ENCODE measurements at places on chromosomes 5 and 9. TPM values are rescaled to one million over a fixed set of nuclear protein-coding genes. Genes with fewer than 3 reads are reported as not detected.
A peak's percentile ranks its signal among the peaks of the same experiment; 100 is the strongest.

SLC6A18 gene
- total RNA-seq = not detected

- H3K27me3 ChIP-seq = no peaks in the 10 kb centered on the region
- no peak for DNase-seq
- H3K4me3 ChIP-seq = no peak overlapping the region
- no peak overlapping the region for H3K27ac ChIP-seq
- no peaks in the 10 kb centered on the region for H3K4me1 ChIP-seq
Measured at GRCh38 chr5:169826618-169827017, 153.7 kb downstream of the INSYN2B start.

DNA sequence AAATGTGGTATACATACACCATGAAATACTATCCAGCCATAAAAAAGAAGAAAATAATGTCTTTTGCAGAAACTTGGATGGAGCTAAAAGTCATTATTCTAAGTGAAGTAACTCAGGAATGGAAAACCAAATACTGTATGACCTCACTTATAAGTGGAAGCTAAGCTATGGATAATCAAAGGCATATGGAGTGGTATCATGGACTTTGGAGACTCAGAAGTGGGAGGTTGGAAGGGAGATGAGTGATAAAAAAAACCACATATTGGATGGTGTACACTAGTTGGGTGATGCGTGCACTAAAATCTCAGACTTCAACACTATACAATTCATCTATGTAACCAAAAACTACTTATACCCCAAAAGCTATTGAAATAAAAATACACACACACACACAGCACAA, 24.5 kb downstream of the ADAMTS12 start:
- H3K4me3 ChIP-seq = no peak overlapping the region
- H3K27me3 ChIP-seq = no peaks in the 10 kb centered on the region
- no peak overlapping the region for H3K27ac ChIP-seq
- no peaks in the 10 kb centered on the region for H3K36me3 ChIP-seq
- no peak for DNase-seq

- H3K36me3 ChIP-seq = peaks cover 18% of the 10 kb centered on the region
- peaks cover 24% of the 10 kb centered on the region for H3K4me1 ChIP-seq
- H3K27me3 ChIP-seq = no peaks in the 10 kb centered on the region
- DNase-seq = no peak
Measured at GRCh38 chr9:128902351-128903078, 18.3 kb upstream of the PHYHD1 start.

GRCh38 chr5:143427122-143427735, 23.7 kb upstream of the NR3C1 start:
- H3K27me3 ChIP-seq = no peaks in the 10 kb centered on the region
- no peak overlapping the region for H3K27ac ChIP-seq
- no peak for DNase-seq
- no peaks in the 10 kb centered on the region for H3K36me3 ChIP-seq

DNA sequence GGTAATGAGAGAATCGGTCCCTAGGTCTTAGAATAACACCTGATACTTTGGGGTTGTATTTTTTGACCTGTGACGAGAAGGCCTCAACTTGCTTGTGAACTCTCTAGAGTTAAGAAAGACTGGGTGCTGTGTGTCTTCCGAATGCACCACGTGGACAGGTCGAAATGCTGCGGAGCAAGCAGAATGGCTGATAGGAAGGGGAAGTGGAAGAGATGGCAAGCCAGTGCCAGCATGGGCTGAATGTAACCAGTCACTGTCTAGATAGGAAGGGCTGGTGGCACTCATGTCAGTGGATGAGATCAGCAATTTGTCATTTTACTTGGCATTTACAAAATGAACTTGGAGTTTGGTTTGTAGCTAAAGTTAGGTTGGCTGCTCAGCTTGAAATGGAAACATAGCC, 5.6 kb downstream of the OTULINL start:
- no peak overlapping the region for H3K27ac ChIP-seq
- no peaks in the 10 kb centered on the region for H3K4me1 ChIP-seq
- H3K4me3 ChIP-seq = no peak overlapping the region
- no peak for DNase-seq

PFN3 gene
- total RNA-seq = not detected

DNA sequence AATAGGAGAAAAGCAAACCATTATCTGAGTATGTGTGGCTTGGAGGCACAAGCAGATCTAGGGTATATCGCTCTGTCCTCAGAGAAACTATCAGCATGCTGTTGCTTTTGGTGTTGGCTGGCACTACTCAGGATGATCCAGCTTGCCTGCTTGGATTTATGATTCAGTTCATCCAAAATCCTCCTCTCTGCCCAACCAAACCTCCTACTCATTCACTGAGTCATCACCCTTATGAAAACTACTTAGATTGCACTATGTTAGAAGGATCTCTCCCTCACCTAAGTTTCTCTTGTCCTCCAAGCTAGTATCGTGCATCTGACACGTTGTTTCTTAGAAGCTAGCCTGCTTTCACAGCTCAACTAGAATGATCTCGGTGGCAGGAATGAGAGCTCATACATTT, 14.2 kb upstream of the ZBED3 start:
- H3K36me3 ChIP-seq = no peaks in the 10 kb centered on the region
- H3K27me3 ChIP-seq = no peaks in the 10 kb centered on the region
- DNase-seq = no peak
- no peaks in the 10 kb centered on the region for H3K4me1 ChIP-seq
- H3K27ac ChIP-seq = no peak overlapping the region

SPINK5 gene
- not detected for total RNA-seq

GRCh38 chr5:169027501-169028061, 273.4 kb downstream of the SLIT3 start:
- H3K27me3 ChIP-seq = no peaks in the 10 kb centered on the region
- DNase-seq = no peak
- H3K27ac ChIP-seq = peak overlapping the region; percentile 39
- peaks cover 61% of the 10 kb centered on the region for H3K4me1 ChIP-seq

- H3K4me1 ChIP-seq = no peaks in the 10 kb centered on the region
- no peak overlapping the region for H3K4me3 ChIP-seq
- H3K36me3 ChIP-seq = no peaks in the 10 kb centered on the region
- H3K27ac ChIP-seq = no peak overlapping the region
Measured at GRCh38 chr5:35822511-35822910, 34.2 kb upstream of the IL7R start.

GRCh38 chr9:135479469-135480052, at the start of gene PPP1R26:
Gene PPP1R26 (plus strand): TSS chr9:135479782. CDS start chr9:135484511, 4,729 bp downstream.
- DNase-seq = no peak
- H3K36me3 ChIP-seq = peaks cover 7% of the 10 kb centered on the region
- H3K4me3 ChIP-seq = peak within 1 kb of the TSS; percentile 95
- H3K4me1 ChIP-seq = peaks cover 5% of the 10 kb centered on the region

- peaks cover 2% of the 10 kb centered on the region for H3K4me1 ChIP-seq
- DNase-seq = no peak
- no peaks in the 10 kb centered on the region for H3K36me3 ChIP-seq
- no peaks in the 10 kb centered on the region for H3K27me3 ChIP-seq
- H3K27ac ChIP-seq = peak overlapping the region; percentile 34
Measured at GRCh38 chr5:125311743-125312142, 565.3 kb upstream of the ZNF608 start.

C1QTNF2 gene
- 13.8 TPM for total RNA-seq

- no peaks in the 10 kb centered on the region for H3K27me3 ChIP-seq
- H3K36me3 ChIP-seq = no peaks in the 10 kb centered on the region
- DNase-seq = no peak
- no peak overlapping the region for H3K27ac ChIP-seq
- no peak overlapping the region for H3K4me3 ChIP-seq
- H3K4me1 ChIP-seq = no peaks in the 10 kb centered on the region
Measured at GRCh38 chr5:76495870-76496269, 92.8 kb downstream of the IQGAP2 start.

- no peaks in the 10 kb centered on the region for H3K36me3 ChIP-seq
- no peaks in the 10 kb centered on the region for H3K27me3 ChIP-seq
- H3K4me3 ChIP-seq = no peak overlapping the region
- peaks cover 5% of the 10 kb centered on the region for H3K4me1 ChIP-seq
- H3K27ac ChIP-seq = no peak overlapping the region
- no peak for DNase-seq
Measured at GRCh38 chr9:8391132-8391531, 591.6 kb upstream of the DMAC1 start.

SPATA31C1 gene
- total RNA-seq = not detected

DNA sequence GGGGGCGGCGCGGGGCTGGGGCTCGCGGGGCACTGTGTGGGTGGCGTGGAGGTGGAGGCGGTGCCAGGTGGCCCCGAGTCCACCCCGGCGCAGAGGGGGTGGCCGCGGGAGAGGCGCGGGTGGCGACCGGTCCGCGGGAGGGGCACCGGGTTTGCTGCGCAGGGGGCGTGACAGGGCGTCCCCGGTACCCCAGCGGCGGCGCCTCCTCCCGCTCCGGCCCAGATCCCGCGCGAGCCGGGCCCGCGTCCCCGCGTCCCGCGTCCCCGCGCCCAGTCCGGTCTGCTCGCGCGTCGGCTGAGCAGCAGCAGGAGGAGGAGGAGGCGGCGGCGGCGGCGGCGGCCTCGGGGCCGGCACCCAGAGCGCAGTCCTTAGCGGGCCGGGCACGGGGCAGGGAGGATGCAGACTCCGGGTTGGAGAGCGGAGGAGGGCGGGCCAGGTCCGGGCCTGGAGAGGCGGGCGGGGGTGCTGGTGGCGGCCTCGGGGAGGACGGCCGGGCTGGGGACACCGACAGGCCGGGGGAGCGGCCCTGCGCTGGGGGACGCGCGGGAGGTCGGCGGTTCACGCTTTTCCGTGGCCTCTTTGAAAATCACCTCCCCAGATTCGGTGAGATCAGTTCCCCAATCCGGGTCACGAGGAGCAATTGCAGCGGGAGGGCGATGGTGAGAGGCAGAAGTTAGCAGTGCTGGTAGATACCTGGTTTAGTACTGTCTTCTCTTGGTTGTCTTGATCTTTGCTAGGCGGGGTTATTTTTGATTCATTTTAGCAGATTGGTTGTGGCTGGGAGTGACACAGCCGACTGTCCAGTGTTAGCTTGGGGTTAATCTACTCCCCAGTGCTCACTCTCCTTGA, 1.7 kb downstream of the TRIO start:
- peak overlapping the region; percentile 97 for H3K4me3 ChIP-seq
- H3K36me3 ChIP-seq = no peaks in the 10 kb centered on the region
- H3K4me1 ChIP-seq = peaks cover 37% of the 10 kb centered on the region
- no peaks in the 10 kb centered on the region for H3K27me3 ChIP-seq
- DNase-seq = no peak
- peak overlapping the region; percentile 90 for H3K27ac ChIP-seq

GRCh38 chr5:151270599-151270998, 17.6 kb downstream of the GM2A start:
- no peak overlapping the region for H3K4me3 ChIP-seq
- no peak overlapping the region for H3K27ac ChIP-seq
- no peaks in the 10 kb centered on the region for H3K4me1 ChIP-seq
- no peak for DNase-seq

MYMK gene
- not detected for total RNA-seq

OR1Q1 gene
- total RNA-seq = not detected

- no peak for DNase-seq
- no peaks in the 10 kb centered on the region for H3K27me3 ChIP-seq
- H3K4me3 ChIP-seq = no peak overlapping the region
- H3K27ac ChIP-seq = no peak overlapping the region
Measured at GRCh38 chr5:172525996-172526360, 71.7 kb upstream of the SH3PXD2B start.

DNA sequence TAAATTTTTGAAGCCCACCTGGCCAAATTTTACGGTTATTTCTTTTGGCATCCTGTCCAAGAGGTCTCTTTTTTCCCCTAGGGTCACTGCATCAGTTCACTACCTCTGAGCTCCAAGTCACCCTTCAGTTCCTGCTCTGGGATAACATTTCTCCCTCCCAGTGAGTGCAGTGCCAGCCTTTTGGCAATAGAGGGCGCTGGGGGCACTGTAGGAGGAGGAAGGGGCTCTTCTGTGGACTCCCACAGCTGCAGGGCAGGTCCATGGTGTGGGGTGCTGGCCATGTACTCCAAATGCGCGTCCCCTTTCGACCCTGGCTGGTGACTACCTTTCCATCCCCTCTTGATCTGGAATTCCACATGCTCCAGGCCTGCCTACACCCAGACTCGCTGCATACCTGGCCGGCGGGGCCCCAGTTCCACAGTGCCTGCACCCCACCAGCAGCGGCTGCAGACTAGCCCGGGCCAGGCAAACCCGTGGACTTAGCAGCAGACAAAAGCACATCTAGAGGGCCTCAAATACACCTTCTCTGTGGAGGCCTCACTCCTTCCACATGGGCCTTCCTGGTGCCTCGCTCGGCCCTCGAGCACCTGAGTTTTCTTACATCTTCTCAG, 20.3 kb upstream of the NINJ1 start:
- DNase-seq = no peak
- H3K4me3 ChIP-seq = no peak overlapping the region
- no peaks in the 10 kb centered on the region for H3K27me3 ChIP-seq

- no peak for DNase-seq
- peaks cover 5% of the 10 kb centered on the region for H3K4me1 ChIP-seq
- no peak overlapping the region for H3K27ac ChIP-seq
- peak overlapping the region; percentile 58 for H3K4me3 ChIP-seq
Measured at GRCh38 chr9:134293611-134294152, 32.6 kb upstream of the RXRA start.

DNA sequence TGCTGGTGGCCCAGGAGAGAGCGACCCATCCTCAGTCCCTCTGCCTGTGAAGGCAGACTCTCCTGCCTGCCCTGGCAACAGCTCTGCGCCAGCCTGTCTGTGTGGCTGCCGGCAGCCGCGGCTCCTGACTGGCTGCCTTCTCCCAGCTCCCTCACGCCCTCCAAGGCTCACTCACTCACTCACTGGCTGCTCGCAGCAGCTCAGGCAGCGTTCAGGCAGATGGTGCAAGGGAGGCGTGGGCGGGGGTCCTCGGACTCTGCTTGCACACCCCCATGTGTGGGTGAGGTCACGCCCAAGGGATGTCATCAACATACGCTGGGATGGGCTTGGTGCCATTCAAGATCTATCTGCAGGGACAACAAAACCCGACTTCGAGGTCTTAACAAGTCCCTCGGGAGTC, 66.7 kb downstream of the DAB2IP start:
- peaks cover 14% of the 10 kb centered on the region for H3K4me1 ChIP-seq
- DNase-seq = no peak
- H3K36me3 ChIP-seq = no peaks in the 10 kb centered on the region
- no peak overlapping the region for H3K27ac ChIP-seq
- H3K27me3 ChIP-seq = no peaks in the 10 kb centered on the region
- peak overlapping the region; percentile 15 for H3K4me3 ChIP-seq

GRCh38 chr9:98504298-98505282, 204.1 kb downstream of the GABBR2 start:
- DNase-seq = no peak
- H3K36me3 ChIP-seq = no peaks in the 10 kb centered on the region
- no peaks in the 10 kb centered on the region for H3K4me1 ChIP-seq
- no peak overlapping the region for H3K4me3 ChIP-seq
- no peak overlapping the region for H3K27ac ChIP-seq
- H3K27me3 ChIP-seq = no peaks in the 10 kb centered on the region

FOXD4L4 gene
- total RNA-seq = not detected

FABP6 gene
- total RNA-seq = not detected

GRCh38 chr5:32504989-32505596, 60.6 kb upstream of the ZFR start:
- no peak for DNase-seq
- H3K36me3 ChIP-seq = no peaks in the 10 kb centered on the region
- no peaks in the 10 kb centered on the region for H3K27me3 ChIP-seq

DAPK1 gene
- total RNA-seq = 39.1 TPM

DNA sequence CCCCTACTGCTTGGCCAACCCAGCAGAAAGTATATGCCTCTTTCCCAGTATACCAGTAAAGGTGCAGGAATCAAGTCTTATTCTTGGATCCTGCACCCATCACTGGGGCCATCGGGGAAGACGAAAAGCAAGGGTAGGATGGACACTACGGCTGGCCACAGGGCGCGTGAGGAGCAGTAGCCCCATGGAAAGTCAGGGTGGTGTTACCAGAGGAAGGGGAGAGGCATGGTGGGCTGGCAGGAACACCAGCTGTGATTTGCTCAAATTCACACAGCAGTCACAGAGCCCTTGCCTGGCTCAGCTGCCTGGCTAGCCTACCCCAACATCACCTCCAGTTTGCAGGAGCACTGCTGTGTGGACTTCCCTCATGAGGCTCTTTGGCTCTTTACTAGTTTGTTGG, 34.5 kb upstream of the SAP30L start:
- peaks cover 8% of the 10 kb centered on the region for H3K36me3 ChIP-seq
- no peak overlapping the region for H3K27ac ChIP-seq
- no peaks in the 10 kb centered on the region for H3K27me3 ChIP-seq
- no peak for DNase-seq
- no peaks in the 10 kb centered on the region for H3K4me1 ChIP-seq
